LoVo (cell line): ENCODE measurements at places on chromosomes 11 and 22.

DNA sequence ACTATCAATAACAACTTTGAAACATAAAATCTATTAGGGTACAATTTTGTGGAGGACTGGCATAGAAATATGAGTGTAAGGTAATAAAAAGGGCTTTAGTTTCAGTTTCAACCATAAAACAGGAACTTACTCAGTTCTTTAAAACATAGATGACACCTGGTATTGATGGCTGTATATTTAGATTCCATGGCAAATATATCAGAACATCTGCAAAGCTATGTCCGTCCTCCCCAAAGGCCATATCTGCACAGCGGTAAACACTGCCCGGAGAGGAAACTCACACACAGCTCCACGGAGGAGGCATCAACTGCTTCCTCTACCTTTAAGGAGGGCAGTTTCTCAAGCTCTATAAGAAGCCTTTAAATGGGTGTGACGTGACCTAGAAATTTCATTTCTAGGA, 993.3 kb downstream of the BRD1 start:
- DNase-seq = no peak

GRCh38 chr11:100793525-100793924, 106.4 kb downstream of the ARHGAP42 start:
- DNase-seq = no peak

DNA sequence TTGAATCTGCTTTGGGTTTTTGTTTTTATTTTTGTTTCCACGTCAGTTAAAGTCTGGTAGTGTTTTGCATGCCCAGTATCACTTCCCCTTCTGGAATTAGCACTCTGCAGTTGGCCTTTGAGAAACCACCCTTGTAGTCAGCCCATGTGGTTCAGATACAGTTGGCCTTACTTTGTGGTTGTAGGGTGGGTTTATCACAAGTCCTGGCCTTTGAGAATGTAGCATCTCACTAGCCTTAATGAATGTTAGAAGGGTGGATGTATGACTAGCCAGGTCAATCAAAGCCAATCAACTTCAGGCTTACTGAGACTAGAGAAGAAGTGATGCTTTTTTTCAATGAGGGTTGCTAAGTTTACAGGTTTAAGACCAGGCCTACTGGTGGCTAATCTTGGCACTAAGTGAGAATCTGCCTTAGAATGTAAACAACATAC, 19.8 kb downstream of the ARL14EP start:
- no peak for DNase-seq

- DNase-seq = no peak
These were observed 168.6 kb upstream of the UBASH3B start for GRCh38 chr11:122486793-122487495.

GRCh38 chr11:16946477-16947282, 67.5 kb downstream of the PLEKHA7 start:
- no peak for DNase-seq

DNA sequence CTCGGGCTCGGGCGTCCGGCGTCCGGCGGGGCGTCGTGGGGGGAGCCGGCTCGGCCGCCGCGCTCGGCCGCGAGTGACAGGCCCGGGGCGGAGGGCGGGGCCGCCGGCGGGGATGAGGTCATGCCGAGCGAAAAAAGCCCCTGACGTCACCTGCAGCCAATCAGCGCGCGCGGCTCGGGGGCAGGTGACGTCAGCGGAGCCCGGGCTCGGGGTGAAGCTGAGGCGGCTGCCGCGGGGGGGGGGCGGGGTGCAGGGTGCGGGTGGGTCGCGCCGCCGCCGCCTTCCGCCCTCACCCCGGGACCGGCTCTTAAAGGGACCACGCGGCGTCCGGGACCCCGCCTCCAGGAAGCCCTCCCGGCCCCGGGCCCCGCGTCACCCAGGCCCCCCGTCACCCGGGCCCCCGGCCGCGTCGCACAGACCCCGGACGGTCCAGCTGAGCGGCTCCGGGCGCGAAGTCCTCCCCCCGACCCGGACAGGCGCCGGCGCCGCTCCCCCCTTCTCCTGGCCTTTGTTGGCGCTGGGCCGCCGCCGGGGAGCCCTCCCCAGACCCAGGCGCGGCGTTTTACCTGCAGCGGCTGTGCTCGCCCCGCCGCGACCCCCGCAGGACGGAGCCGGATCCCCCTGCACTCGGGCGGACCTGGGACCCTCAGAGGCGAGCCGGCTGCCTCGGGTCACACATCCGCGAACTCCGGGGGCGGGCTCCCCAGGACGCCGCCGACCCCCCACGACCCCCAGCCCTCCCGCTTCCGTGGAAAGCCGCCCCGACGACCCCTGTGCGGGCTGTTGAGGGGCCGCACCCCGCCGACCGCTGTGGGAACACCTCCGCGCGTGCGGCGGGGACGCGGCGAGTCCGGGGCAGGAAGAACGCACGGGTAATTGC, at the start of gene DUSP8:
TSS of gene DUSP8 (minus strand) at position 75 of the 880 bp plus-strand sequence. CDS start 6,445 bp downstream, outside the sequence.
- peak; percentile 95 for DNase-seq

DNA sequence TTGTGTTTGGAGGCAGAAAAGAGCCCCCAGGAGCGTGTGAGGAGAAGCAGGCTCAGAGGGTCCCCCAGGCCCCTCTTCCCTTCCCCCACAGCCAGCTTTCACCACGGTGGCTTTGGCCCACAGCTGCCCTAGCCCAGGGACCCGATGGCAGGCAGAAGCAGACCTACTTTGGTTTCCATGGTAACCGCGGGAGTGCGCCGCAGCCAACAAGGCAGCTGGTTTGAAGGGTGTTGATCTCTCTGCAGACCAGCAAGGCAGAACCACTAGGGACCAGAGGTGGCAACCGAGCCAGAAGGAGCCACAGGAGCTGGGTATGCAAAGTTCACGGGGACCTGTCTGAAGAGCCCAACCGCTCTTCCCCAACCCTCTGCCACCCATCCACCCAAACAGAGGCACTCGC, 69.4 kb downstream of the BUD13 start:
- DNase-seq = no peak

DNA sequence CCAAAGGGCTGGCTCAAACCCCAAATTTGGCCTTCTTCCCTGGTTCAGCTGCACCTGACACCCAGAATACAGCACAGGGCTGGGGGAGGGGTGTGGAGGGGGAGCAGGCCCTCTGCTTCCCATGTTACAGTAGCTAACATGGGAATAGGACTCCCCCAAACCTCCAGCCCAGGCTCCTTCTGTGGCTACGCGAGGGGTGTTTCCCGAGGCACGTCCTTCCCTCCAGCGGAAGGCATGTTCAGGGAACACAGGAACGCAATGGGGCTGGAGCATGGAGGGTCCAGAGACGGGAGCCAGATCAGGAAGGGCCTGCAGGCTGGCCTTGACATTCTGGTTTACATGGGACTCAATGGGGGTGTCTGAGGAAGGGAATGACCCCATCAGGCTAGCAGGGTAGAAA, 11.8 kb upstream of the IGLL1 start:
- DNase-seq = no peak

GRCh38 chr11:44862558-44863101, 88.1 kb downstream of the TP53I11 start:
- no peak for DNase-seq
